ENCODE measurements at places on chromosomes 4 and X.

DNA sequence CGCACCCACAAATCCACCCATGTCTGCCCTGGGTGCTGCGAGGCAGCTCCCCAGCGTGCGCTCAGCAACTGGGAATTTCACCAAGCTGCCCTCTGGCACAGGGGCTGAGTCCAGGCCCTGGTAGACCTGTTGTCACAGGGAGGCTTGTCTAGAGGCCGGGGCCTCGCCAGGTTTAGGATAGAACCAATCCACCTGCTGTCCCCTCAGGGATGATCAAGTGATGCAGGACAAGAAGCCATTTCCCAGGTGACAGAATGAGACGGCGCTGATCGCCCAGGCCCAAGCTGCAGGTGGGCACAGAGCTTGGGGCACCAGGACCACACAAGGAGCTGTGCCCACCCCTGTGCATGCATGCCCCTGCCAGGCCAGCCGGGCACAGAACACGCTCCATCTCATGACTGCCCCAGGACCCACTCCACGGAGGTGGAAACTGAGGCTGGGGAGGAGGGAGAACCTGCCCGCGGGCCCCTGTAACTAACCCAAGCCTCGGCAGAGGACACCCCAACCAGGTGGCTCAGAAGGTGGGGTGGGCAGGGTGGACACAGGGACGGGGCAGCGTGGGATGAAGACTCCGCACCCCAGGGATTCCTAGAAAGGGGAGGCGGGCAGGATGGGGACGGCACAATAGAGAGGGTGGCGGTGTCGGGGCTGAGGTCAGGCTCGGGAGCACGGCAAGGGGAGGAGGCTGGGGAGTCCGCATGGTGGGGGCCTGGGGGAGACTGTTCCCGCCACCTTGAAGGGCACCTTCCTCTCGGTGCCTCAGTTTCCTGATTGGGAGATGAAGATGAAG lies 78.0 kb downstream of the ZFYVE28 start:
- DNase-seq: no peak

GRCh38 chr4:98359646-98360045 lies 98.5 kb downstream of the RAP1GDS1 start:
- no peak for DNase-seq

- DNase-seq: no peak
Observed at GRCh38 chr4:151599863-151600262, 160.9 kb downstream of the GATB start.

DNA sequence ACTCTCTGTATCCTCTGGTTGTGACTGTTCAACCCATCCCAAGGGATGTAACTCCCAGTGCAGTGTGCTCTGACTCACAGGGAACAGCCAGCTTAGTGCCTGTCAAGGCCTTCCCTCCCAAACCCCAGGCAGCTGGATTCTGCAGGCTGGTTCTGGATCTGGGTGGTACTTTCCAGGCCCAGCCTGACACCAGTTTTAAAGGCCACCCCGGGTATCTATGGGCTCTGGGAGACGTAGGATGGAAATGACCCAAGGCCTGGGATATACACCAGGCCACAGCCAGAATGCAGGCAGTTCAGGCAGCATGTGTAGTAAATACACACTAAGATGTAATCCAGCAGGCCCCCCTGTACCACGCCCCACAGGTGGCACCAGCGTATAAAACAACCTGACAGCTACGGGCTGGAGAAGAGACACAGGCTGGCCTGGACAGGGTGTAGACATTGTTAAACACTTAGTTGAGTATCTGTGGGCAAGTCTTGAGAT lies 64.2 kb downstream of the SPINK2 start:
- DNase-seq: peak; percentile 67

Measured in RPMI8226 (cell line).